HFFc6 (cell line): ENCODE measurements at places on chromosomes 4 and X. TPM values are rescaled to one million over a fixed set of nuclear protein-coding genes. Genes with fewer than 3 reads are reported as not detected.
A peak's percentile ranks its signal among the peaks of the same experiment; 100 is the strongest.

The DIPK2B gene
- total RNA-seq, result not detected in 3 replicates

The TSPAN6 gene
- 17.9 to 20.4 TPM (median 19.9 TPM) in 3 replicates for total RNA-seq

DNA sequence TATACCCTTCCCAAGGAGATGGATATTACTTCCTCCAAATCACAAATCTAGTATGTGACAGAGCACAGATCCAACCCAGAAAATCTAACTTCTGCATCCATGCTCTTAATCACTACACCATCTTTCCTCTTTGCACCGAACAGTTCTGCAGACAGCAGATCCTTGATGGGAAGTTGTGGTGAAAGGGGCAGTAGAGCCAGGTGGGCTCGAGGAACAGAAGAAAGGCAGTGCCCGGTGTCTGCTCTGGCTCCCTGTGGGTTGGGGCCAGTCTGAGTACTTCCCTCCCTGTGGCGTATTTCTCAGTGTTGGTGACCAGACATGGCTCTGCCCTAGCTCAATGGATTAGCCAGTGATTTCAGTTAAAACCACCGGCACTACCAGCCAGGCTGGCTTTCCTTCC lies 15.3 kb downstream of the HOPX start:
- H3K4me1 ChIP-seq, result no peaks in the 10 kb centered on the region
- peaks cover 8% of the 10 kb centered on the region; the same call in 1 of the 2 replicates for H3K36me3 ChIP-seq
- no peak overlapping the region for H3K27ac ChIP-seq

GRCh38 chr4:5037553-5038551 lies 13.4 kb upstream of the STK32B start:
- H3K27ac ChIP-seq, result peak overlapping the region; percentile 78
- H3K4me1 ChIP-seq, result peaks cover 47% of the 10 kb centered on the region
- peak overlapping the region; percentile 57; the same call in 1 of the 2 replicates for H3K4me3 ChIP-seq
- no peaks in the 10 kb centered on the region for H3K36me3 ChIP-seq
- peak; percentile 94 for DNase-seq
- peaks cover 15% of the 10 kb centered on the region; the same call in 1 of the 2 replicates for H3K27me3 ChIP-seq

- H3K36me3 ChIP-seq, result no peaks in the 10 kb centered on the region
- H3K27me3 ChIP-seq, result peaks cover 3% of the 10 kb centered on the region; the same call in 1 of the 2 replicates
- no peak overlapping the region for H3K27ac ChIP-seq
- no peak for DNase-seq
- no peak overlapping the region for H3K4me3 ChIP-seq
Observed at GRCh38 chr4:75007891-75008290, 75.0 kb downstream of the PARM1 start.

DNA sequence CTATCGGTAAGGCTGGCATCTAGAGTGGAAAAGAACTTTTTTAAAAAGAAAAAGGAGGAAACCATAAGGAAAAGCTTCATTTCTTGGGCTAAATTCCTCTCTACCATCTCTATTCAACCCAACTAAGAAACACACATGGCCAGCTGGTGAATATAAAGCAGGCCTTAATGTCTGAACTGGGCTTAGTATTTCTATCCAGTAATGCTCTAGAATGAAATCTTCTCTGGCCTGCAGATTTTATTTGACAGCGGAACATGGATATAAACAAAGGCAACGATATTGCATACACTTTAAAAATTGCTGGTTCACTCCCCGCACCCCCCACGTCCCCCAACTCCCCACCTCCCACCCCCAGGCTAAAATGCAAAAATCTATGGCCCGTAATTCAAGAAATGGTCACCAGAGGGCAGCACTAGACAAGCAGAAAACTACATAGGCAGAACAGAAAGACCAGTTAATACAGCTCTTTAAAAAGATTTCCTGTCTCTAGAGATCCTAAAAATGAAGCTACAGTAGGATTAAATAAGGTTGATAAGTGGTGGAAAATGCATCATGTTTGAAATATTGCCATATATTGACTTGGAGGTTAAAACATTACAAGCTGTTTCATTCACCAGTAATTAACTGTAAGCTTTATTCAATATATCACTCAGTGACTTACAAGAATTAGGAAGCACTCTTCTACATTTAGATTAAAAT lies 155.2 kb upstream of the GALNT7 start:
- peaks cover 4% of the 10 kb centered on the region; the same call in 1 of the 2 replicates for H3K27me3 ChIP-seq
- H3K36me3 ChIP-seq, result no peaks in the 10 kb centered on the region
- H3K4me3 ChIP-seq, result no peak overlapping the region
- no peak overlapping the region for H3K27ac ChIP-seq
- DNase-seq, result peak; percentile 11
